ENCODE measurements at places on chromosomes 5 and 9. TPM values are rescaled to one million over a fixed set of nuclear protein-coding genes. Genes with fewer than 3 reads are reported as not detected.

DNA sequence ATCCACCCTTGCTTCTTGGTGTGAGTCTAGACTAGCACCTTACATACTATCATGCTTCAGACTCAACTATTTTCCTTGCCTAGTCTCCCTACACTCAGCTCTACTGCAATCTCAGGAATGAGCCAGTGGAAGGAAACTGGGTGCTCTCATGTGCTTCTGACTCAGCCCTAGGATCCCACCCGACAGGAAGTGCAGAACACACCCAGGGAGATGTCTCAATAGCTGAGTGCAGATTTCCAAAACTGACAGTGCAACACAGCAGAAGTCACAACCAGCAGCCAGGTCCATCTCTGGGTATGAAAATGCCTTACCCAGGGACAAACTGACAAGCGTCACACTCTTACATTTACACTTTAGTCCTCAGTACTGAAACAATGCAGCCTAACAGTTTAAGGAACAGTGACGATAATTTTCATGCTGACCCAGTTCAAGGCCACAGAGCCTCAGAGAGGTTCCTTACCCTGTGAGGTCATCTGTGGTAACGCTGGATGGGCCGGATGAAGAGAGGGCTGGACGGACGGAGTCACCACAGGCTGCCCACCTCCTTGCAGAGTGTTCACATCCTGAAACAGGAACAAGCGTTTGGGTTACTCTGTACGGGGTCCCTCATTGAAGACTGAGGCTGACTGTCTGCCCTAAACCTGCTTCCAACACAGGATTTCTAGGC, 33.0 kb downstream of the FKBP15 start:
- peak; percentile 54 for DNase-seq

GRCh38 chr9:92332577-92333281, 7.0 kb downstream of the CENPP start:
- no peak for DNase-seq

GRCh38 chr5:87572090-87572489, 159.4 kb upstream of the CCNH start:
- DNase-seq, result no peak

GRCh38 chr5:119397518-119398380, 41.9 kb downstream of the TNFAIP8 start:
- DNase-seq, result peak; percentile 36

DNA sequence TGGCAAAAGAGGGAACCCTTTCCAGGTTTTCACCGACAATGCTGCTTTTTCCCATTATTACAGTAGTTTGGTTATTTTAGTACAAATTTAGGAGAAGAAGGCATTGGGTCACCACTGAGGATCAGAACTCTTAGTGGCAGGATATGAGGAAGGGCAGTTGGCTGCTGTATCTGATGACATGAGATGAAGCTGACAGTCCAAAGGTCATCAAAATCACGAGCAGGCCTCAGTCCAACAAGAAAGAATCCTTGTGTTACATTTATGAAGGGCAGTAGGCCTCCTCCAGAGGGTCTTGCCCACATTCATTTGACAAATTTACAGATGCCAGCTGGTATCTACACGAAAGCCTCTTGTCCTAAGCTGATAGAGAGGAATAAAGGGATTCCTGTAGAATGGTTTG, 49.5 kb upstream of the COL15A1 start:
- DNase-seq, result no peak

- DNase-seq, result no peak
Observed at GRCh38 chr9:859251-859650, 17.8 kb downstream of the DMRT1 start.

GRCh38 chr9:84742261-84742660, 72.7 kb downstream of the NTRK2 start:
- DNase-seq, result no peak

DNA sequence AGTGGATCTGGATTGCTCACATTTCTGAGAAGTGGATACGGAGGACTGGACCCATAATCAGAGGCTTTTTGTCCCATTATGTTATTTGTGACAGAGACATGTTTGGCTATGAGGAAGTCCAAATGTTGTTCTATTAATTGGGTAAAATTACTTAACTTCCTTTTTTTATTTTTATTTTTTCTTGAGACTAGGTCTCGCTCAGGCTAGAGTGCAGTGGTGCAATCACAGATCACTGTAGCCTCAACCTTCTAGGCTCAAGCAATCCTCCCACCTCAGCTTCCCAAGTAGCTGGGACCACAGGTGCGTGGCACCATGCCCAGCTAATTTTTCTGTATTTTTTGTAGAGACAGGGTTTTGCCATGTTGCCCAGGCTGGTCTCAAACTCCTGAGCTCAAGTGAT, 11.9 kb upstream of the PGGT1B start:
- no peak for DNase-seq

GRCh38 chr5:2029206-2029605, 146.5 kb upstream of the IRX4 start:
- no peak for DNase-seq

- no peak for DNase-seq
Observed at GRCh38 chr9:107361816-107362215, 78.7 kb downstream of the RAD23B start.

DNA sequence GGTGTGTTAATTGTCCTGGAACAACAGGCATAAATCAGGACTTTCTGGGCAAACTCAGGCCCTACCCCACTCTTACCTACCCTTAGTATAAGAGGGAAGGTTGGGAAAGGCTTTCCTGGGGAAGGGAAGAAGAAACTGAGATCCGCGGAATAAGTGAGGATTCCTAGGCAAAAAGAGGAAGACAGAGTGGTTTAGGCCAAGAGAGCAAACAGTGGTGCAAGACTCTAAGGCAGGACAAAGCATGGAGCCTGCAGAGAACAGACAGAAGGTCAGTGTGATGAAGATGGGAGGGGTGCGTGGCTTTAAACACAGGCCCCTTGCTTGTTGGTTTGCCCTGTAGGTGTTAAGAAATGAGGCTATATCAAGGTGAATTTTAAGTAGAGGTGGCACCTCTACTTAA, 69.4 kb downstream of the TMC1 start:
- no peak for DNase-seq

DNA sequence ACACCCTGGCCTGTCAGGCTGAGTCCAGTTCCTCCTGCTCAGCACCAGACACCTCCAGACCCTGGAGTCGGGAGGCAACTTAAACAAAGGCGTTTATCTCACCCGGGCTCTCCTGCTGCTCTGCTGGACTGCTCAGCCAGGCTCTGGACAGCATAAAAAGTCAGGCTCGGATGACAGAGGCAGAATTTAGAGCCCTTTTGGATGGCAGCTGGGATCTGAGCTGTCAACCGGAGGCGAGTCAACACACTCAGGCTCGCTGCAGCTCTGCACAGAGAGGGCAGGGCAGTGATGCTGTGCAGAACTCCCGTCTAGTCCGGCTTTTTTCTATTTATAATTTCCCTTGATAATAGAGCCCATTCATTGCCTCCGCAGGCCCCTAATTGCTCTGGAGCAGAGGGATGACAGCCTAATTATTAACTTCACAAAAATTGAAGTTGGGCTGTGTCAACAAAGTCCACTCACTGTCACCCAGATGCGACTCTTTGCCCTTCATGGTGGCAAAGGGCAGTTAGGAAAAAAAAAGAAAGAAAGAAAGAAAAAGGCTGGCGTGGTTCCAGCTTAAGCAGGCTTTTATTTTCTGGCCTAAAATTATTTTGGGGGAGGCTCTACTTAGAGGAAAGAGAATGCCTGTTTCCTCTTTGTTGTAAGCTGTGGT, 37.6 kb downstream of the STC2 start:
- DNase-seq, result no peak

- no peak for DNase-seq
Observed at GRCh38 chr5:1948111-1948510, 65.4 kb upstream of the IRX4 start.

DNA sequence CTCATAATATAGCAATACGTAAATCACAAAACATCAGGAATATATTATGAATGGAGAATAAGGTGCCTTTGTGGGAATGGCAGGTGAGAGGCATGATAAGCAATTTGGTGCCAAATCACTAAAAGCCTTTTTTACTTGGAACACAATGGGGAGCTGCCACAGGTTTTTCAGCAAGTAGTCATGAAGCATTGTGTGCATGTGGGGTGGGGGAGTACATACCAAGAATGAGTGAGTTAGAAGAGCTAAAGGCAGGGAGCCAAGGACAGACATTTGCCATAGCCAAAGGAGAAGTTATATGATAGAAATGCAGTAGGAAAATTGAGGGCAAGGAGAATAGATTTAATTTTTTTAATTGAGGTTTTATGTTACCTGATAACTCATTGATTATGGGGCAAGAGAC, 445.0 kb upstream of the SMC2 start:
- no peak for DNase-seq

DNA sequence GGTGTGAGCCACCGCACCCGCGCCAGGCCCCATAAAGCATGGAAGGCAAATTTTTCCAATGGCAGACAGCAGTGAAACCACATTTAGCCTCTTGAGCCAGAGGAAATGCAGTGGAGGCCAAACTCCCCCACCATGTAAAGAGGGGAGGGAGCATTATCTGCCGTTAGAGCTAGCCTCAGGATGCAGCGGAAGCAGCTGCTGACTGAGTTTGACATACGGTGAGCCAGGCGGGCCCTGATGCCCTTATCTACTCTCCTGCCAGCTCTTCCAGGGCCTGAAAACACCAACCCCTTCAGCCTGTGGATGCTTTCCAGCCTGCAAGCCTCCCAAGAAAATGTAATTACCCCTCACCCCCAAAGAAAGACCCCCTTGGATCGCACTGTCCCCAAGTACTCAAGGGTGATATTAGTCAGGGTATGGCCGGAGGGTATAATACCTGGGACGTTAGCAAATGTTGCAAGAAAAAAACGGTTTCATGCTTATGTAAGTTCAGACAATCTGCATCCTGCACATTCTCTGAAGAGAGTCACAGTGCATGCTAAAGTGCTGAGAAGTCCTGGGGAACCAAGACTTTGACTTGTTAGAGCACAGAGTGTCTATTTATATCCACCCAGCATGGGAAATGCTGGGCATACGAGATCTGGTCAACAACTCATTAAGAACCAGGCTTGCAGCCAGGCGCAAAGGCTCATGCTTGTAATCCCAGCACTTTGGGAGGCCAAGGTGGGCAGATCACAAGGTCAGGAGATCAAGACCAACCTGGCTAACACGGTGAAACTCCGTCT, 11.3 kb upstream of the GGTA1 start:
- no peak for DNase-seq

DNA sequence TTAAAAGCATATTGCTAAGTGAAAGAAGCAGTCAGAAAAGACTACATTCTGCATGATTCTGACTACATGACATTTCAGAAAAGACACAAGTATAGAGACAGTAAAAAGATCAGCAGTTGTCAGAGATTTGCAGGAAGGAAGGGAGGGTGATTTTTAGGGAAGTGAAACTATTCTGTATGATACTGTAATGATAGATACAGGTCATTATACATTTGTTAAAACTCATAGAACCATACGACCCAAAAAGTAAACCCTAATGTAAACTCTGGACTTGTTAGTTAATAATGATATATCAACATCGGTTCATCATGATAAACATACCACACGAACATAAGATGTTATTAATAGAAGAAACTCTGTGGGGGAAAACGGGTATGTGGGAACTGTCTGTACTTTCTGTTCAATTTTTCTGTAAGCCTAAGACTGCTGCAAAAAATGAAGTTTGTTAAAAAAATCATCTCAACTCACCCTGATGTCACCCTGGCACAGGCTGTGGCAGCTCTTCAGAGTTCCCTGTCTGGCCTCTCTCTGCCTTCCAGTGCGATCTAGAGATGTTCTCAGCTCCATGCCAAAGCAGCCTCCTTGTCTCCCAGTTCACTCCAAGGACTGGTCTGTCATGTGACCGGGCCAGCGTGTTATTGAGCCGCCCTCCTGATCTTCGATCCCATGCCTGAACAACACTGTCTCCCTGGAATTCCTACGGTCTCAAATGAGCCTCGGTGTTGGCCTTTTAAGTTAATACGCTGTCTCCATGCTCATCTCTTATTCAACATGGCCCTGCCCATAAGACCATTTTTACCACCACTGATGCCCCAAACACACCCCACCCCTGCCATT, 35.4 kb downstream of the PRLR start:
- peak; percentile 25 for DNase-seq

- DNase-seq, result no peak
Observed at GRCh38 chr9:116574027-116574679, 113.0 kb upstream of the TRIM32 start.

- DNase-seq, result no peak
Observed at GRCh38 chr5:92562065-92562464, 1019.0 kb downstream of the NR2F1-AS1 start.

DNA sequence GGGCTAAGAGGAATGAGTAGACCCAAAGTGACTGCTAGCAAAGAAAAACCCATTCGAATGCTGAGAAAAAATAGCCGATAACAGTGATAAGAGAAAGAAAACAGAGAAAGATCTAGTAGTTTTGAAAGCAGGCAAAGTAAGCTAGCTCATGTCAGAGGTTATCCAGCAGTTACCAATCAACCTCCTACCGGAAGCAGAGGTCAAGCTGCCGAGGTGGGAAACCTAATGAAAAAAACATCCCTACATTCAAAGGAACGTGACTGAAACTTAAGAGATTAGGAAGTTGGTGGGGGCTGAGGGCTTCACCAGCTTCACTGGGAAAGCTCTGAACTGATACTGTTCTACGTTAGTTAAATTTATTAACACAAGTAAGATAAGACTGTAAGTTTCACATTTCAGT, 32.6 kb downstream of the SSBP2 start:
- DNase-seq, result no peak

GRCh38 chr9:82588301-82589180, 474.4 kb downstream of the RASEF start:
- DNase-seq, result no peak

- DNase-seq, result peak; percentile 33
Observed at GRCh38 chr9:61673664-61674381, 484.0 kb downstream of the SPATA31A7 start.

GRCh38 chr5:78768781-78769380, 120.3 kb upstream of the LHFPL2 start:
- no peak for DNase-seq

- no peak for DNase-seq
Observed at GRCh38 chr5:58458141-58458742, 1.6 kb downstream of the PLK2 start.

GRCh38 chr9:4225291-4226028, 74.4 kb downstream of the GLIS3 start:
- no peak for DNase-seq

- DNase-seq, result peak; percentile 7
Observed at GRCh38 chr9:126128494-126129142, 198.0 kb upstream of the MVB12B start.

- no peak for DNase-seq
Observed at GRCh38 chr5:76807296-76807695, 11.5 kb upstream of the F2RL1 start.

DNA sequence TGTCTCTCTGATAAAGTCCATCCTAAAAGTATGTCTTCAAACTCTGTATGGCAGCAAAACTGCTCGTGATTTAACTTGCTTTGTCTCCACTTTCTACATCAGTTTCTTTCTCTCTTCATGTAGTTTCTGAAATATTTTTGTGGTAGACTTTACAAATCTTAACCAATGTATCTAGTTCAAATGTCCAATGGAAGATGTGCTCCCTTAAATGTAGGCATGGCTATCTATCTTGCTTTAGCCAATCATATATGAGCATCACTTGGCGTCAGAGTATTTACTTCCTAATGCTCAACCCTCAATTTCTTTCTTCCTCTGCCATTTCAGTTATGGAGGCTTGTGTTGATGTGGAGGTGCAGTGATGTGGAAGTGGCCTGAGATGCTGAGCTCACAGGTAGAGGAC, 206.1 kb upstream of the ZNF608 start:
- DNase-seq, result no peak

GRCh38 chr5:172800088-172800551, 29.1 kb upstream of the DUSP1 start:
- peak; percentile 37 for DNase-seq

FAM78A gene
- total RNA-seq, result 30.8 TPM

MOB3B gene
- total RNA-seq, result 23.2 TPM

ZNF879 gene
- 21.8 TPM for total RNA-seq

Measured in testis (tissue), 5 donors.